T-cell (primary cell): ENCODE measurements at places on chromosomes 16 and 17. TPM values are rescaled to one million over a fixed set of nuclear protein-coding genes. Genes with fewer than 3 reads are reported as not detected.
A peak's percentile ranks its signal among the peaks of the same experiment; 100 is the strongest.

DNA sequence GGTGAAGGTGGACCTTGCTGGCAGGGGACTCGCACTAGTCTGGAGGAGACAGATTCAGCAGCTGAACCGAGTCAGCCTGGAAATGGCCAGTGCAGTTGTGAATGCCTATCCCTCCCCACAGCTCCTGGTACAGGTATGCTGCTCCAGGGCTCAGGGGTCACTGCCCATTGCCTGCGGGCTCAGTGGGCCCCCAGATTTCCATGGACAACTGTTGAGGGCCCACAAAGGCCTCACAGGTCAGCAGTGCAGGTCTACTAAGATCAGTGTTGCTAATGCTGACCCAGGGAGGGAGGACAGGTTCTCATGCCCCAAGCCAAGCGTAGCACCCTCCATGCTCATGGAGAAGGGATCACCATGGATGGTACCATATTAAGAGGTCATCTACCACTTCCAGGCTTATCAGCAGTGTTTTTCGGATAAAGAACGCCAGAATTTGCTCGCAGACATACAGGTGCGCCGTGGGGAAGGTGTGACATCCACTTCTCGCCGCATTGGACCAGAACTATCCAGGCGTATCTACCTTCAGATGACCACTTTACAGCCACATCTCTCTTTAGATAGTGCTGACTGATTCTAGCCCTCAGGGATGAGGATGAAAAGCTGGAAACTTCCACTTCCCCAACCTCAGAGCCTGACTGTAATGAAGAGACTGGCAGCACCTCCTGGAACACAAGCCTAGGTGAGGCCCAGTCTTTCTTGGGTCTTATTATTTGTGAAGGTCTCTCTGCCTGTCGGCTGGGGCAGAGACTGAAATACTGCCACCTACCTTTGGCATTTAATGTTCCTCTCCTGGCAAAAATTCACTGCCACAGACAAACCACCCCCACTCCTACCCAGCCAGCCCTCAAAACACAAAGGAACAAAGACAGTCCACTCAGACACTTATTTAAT lies 7.6 kb downstream of the EME1 start:
- DNase-seq, result no peak

- peak; percentile 31 for DNase-seq
Observed at GRCh38 chr17:5097101-5097834, 14.4 kb downstream of the ZNF232 start.

GRCh38 chr17:44320066-44320465 lies 4.6 kb downstream of the SLC25A39 start:
- no peak for DNase-seq

- no peak for DNase-seq
Observed at GRCh38 chr16:26051063-26051462, 359.3 kb downstream of the HS3ST4 start.

- no peak for DNase-seq
Observed at GRCh38 chr16:77414752-77415231, 20.0 kb downstream of the ADAMTS18 start.

GRCh38 chr17:68821860-68822696 lies 133.1 kb downstream of the ABCA8 start:
- DNase-seq, result no peak

GRCh38 chr17:10034719-10035475 lies 129.8 kb upstream of the RCVRN start:
- no peak for DNase-seq

- DNase-seq, result no peak
Observed at GRCh38 chr17:74201250-74201649, 2.2 kb upstream of the RPL38 start.

DNA sequence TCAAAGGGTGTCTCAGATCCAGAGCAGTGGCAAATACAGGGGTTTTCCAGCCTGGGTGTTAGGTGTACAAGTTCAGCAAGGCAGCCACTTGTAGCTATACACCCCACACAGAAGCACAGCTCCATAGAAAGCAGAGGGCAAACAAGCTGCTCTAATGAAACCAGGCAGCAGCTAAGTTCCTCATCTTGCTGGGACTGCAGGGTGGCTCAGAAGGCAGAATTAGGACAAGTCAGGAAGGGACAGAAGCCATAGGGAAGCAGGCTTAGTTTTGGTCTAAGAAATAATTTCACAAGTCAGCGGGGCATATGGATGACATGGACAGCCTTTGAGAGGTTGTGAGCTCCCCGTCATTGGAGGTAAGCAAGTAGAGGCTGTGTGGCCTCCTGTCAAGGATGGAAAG lies 23.7 kb downstream of the CNGB1 start:
- no peak for DNase-seq

DNA sequence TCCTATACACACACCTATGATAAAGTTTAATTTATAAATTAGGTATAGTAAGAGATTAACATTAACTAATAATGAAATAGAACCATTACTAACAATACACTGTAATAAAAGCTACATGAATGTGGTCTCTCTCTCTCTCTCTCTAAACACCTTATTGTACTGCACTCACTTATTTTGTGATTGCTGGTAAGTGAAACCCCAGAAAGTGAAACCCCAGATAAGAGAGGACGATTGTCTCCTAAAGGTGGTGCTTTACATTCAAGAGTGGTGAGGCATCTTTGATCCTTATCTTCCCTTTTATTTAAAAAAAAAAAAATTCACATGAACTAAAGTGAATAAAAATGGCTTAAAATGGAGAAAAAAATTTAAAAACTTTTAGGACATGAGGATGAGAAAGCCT lies 80.1 kb upstream of the TRAP1 start:
- no peak for DNase-seq

DNA sequence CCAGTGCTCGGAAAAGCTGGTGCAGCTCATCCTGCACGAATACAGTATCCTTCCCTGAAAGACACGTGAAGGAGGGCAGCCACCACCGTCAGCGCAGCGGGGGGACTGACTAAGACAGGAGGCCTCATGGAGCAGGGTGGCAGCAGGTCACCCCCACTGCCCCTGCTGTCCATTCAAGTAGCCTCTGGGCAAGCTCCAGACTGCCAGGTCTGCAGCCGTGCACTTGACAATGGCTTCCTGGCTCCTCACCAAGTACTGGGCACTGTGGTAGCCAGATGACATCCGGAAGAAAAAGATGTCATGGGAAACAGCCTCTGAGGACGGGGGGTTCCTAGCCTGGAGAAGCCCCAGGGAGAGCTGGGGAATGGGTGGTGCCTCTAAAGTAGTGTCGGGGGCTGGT lies 7.9 kb upstream of the MYO15A start:
- DNase-seq, result no peak

GRCh38 chr16:89847940-89848297 lies 19.6 kb downstream of the SPIRE2 start:
- DNase-seq, result no peak

GRCh38 chr16:17362946-17363345 lies 107.8 kb downstream of the XYLT1 start:
- no peak for DNase-seq

- no peak for DNase-seq
Observed at GRCh38 chr17:5785338-5785737, 201.0 kb upstream of the NLRP1 start.

GRCh38 chr17:48549281-48549630 lies 4.3 kb upstream of the HOXB2 start:
- DNase-seq, result no peak

- DNase-seq, result no peak
Observed at GRCh38 chr16:87198328-87198832, 118.8 kb downstream of the C16orf95 start.

- no peak for DNase-seq
Observed at GRCh38 chr16:51312363-51313150, 161.5 kb upstream of the SALL1 start.

DNA sequence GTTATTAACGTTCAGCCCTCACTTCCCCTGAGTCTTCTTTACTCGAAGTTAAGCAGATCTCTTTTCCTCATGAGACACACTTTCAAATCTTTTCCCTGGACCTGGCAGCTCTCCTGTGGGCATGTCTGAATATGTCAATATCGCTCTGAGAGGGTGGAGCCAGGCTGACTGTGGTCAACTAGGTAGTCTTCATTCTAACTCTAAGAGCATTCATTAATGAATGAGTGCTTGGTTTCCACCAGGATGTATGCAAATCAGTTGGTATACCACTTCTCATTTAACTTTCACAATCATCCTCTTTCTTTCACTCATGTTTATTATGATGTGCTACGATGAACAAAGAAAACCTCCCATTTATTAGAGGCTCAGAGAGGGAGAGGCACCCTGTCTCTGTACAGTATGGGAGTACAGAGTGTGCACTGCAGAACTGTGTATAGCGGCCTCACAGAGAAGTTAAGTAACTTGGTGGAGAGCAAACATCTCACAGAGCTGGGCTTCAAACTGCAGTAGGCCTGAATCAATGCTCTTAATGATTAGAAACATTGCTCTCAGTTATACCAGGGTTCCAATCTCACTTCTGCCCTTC lies 39.9 kb downstream of the OTOA start:
- DNase-seq, result no peak

DNA sequence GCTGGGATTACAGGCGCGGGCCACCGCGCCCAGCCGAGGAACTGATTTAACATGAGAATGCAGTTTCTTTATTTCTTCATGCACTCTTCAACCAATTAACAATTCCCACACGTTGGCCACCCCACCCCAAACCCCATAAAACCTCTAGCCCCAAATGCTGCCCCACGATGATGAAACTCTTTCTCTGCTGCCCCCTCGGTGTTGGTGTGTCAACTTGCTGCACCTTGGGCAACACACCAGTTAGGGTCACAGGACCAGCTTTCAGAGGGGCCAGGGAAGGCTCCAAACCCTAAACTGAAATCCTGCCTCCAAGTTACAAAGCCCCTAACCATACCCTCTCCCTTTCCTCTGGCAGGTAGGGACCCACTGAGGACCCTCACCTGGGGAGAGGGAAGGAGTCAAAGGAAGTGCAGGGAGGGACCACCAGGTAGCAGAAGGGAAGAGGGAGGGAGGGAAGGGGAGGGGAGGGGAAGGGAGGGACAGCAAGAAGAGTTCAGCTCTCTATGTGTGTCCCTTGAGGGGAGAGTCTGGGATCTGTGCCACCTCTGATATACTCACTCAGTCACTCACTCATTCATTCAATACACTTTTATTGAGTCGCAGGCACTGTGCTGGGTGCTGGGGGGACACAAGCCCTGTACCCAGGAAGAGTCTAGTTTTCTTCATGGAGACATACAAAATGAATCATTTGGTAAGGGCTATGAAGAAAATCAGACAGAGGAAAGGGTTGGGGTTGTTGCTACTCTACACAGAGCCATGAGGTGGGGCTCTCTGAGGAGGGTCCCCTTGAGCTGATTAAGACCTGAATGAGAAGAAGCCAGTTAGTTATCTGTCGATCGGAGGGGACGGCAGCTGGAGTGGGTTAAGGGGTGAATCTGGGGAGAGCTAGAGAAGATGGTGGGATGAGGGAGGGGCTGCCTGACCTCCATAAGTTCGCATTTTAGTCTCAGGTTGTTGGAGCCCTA lies 3.9 kb downstream of the PLXDC1 start:
- no peak for DNase-seq

- no peak for DNase-seq
Observed at GRCh38 chr17:4393806-4394205, 27.3 kb upstream of the UBE2G1 start.

DNA sequence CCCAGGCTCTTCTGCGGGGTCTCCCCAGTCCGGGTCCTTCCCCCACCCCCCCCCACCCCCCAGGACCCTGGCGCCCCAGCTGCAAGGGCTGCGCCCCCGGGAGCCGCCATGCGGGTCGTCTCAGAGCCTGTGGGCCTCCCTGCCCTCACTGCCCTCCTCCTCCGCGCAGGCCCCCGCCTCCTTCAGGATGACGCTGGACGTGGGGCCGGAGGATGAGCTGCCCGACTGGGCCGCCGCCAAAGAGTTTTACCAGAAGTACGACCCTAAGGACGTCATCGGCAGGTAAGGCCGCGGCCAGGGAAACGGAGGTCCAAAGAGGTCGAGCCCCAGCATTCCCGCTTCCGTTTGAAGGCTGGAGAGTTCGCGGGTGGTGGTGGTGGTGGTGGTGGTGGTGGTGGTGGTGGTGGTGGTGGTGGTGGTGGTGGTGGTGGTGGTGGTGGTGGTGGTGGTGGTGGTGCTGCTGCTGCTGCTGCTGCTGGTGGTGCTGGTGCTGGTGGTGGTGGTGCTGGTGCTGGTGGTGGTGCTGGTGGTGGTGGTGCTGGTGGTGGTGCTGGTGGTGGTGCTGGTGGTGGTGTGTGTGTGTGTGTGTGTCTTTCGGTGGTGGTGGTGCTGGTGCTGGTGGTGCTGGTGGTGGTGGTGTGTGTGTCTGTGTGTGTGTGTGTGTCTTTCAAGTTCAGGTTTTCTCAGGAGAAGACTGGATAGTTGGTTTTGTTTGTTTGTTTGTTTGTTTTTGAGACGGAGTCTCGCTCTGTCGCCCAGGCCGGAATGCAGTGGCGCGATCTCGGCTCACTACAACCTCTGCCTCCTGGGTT lies 615 bp downstream of the PHKG2 start:
- no peak for DNase-seq

GRCh38 chr16:23514381-23515152 lies 4.3 kb upstream of the GGA2 start:
- DNase-seq, result no peak

GRCh38 chr17:72654706-72655105 lies 437.8 kb downstream of the SLC39A11 start:
- no peak for DNase-seq

GRCh38 chr16:67525176-67525860 lies 3.3 kb upstream of the RIPOR1 start:
- DNase-seq, result no peak

DNA sequence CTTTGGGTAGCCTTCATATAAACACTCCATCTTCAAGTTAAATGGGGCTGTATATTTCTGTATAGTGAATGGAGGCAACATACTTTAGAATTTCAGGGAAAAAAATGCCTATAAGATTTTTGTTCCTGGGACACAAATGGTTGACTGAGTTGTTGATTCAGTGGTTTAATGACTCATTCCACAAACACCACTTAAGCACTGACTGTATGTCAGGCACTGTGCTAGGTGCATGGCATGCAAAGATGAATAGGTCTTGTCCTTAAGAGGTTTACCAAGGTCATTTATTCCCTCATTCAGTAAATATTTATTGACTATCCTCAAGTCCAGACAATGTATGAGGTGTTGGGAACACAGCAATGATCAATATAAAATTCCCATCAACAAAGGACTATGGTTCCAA lies 417.1 kb downstream of the CA10 start:
- DNase-seq, result no peak

CCL3 gene
- 6.0 TPM for total RNA-seq

SRL gene
- not detected for total RNA-seq

KRT25 gene
- total RNA-seq, result not detected

SERPINF2 gene
- 0.86 TPM for total RNA-seq

GP1BA gene
- total RNA-seq, result 0.40 TPM

GAA gene
- 42.1 TPM for total RNA-seq

SLC6A4 gene
- 0.32 TPM for total RNA-seq

ANKFN1 gene
- total RNA-seq, result not detected

TP53TG3B gene
- total RNA-seq, result not detected

CTRB1 gene
- total RNA-seq, result 7.9 TPM

SOX15 gene
- total RNA-seq, result not detected

NOG gene
- total RNA-seq, result 67.2 TPM

SLC22A31 gene
- 1.3 TPM for total RNA-seq

TNP2 gene
- total RNA-seq, result not detected
